IPS DF 19.7 (cell line): ENCODE measurements at places on chromosomes 6 and 20.

GRCh38 chr6:28353981-28354676, 4.4 kb downstream of the ZKSCAN3 start:
- no peak for DNase-seq

- no peak for DNase-seq
These were observed 990 bp downstream of the BPI start for GRCh38 chr20:38304845-38305447.

DNA sequence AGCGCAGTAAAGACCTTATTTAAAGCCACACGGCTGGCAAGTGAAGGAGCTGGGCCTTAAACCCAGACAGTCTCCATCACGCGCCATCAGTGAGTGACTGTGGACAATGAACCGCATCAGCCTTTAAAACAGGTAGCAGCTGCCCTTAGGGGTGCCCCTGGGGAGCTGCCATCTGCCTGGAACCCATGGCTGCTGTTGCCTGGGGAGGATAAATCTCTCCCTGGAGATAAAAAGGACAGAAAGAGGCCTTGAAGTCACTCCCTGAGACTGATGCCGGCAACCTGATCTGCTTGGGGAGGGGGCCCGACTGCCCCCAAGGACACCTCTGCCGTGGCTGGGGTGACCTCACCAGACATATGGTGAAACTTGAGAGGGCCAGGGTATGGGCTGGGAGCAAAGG, 73.5 kb downstream of the PREX1 start:
- no peak for DNase-seq

DNA sequence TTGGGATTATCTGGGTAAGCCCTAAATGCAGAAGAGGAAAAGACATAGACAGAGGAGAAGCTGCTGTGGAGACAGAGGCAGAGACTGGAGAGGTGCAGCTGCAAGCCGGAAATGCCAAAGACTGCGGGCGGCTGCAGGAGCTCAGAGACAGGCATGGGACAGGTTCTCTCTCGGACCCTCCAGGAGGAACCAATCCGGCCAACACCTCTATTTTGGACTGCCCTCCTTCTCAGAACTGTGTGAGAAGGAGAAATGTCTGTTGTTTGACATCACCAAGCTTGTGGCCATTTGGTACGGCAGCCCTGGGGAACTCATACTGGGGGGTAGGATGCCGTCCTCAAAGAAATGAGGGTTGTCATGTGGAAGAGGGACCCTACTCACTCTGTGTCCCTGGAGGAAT, 95.0 kb downstream of the DHX35 start:
- DNase-seq, result no peak

DNA sequence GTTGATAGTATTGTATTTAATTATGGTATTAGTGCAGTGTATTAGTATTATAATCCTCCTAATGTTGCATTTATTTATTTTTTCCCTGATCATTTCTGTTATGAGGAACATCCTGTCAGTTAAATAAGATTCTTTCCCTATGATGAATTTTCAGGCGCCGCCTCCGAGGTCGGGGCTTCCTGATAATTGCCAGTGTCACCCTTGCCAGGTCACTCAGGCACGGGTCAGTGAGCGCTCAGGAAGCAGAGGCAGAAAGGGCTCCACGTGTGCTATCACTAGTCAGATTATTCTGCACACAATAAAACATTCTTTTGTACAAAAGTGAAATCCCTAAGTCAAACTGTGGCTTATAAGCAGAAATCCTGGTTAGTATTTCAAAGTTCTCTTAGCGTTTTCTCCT, 64.8 kb downstream of the TSHZ2 start:
- no peak for DNase-seq

DNA sequence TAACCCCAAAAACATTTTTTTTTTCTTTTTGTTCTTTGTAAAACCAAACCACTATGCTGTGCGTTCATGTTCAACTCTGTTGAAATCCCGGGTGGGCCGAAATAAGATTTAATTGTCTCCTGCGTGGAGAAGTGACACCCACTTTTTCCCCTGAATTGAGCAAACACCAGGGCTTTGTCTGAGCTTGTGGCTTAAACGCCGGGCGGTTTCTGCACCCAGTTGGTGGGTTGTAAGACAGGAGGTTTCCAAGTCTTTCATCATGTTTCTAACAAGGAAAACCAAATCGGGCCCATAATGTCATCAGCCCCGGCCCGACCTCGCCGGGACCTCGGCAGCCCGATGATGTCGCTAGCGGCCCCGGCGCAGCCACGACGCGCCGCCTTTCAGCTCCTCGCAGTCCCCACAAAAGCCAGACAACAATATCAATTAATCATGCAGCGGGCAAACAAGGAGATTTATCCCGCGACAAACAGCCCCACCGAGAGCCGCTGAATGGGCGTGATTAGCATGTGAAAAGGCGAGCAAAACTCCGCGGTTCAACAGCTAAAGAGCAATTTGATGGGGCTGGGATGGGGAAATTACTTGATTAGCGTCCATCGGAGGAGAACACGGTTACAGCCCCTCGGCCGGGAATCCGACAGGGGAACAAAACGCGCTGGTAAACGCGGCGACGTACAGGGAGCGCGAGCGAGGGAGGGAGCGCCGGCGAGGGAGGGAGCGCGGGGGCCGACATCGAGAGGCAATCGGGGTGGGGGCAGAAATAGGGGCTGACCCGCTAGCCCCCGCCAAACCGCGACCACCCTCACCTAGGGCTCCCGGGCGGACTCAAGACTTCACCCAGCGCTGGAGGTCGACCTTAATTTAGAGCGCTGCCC, 5.3 kb downstream of the LINC00237 start:
- no peak for DNase-seq
